Aortic smooth muscle cell (primary cell): ENCODE measurements at places on chromosomes 3 and 15. TPM values are rescaled to one million over a fixed set of nuclear protein-coding genes. Genes with fewer than 3 reads are reported as not detected.

The PP2D1 gene
- not detected in 2 replicates for total RNA-seq

The CNTN6 gene
- total RNA-seq = 0.66 and 5.5 TPM in 2 replicates

The C3orf49 gene
- total RNA-seq = not detected in 2 replicates

The OR5K2 gene
- not detected in 2 replicates for total RNA-seq

The LYZL4 gene
- total RNA-seq = not detected in 2 replicates

The SPTSSB gene
- 0.44 TPM in 1 of 2 replicates, not detected in the other for total RNA-seq

The ZNF80 gene
- 0.06 TPM in 1 of 2 replicates, not detected in the other for total RNA-seq

The DPPA2 gene
- not detected in 2 replicates for total RNA-seq
